ENCODE measurements at places on chromosomes 16 and 17.
A peak's percentile ranks its signal among the peaks of the same experiment; 100 is the strongest.

- DNase-seq, result peak; percentile 67
Observed at GRCh38 chr16:22386976-22387375, 12.6 kb upstream of the CDR2 start.

GRCh38 chr17:62905233-62905632, 60.8 kb upstream of the TANC2 start:
- no peak for DNase-seq

DNA sequence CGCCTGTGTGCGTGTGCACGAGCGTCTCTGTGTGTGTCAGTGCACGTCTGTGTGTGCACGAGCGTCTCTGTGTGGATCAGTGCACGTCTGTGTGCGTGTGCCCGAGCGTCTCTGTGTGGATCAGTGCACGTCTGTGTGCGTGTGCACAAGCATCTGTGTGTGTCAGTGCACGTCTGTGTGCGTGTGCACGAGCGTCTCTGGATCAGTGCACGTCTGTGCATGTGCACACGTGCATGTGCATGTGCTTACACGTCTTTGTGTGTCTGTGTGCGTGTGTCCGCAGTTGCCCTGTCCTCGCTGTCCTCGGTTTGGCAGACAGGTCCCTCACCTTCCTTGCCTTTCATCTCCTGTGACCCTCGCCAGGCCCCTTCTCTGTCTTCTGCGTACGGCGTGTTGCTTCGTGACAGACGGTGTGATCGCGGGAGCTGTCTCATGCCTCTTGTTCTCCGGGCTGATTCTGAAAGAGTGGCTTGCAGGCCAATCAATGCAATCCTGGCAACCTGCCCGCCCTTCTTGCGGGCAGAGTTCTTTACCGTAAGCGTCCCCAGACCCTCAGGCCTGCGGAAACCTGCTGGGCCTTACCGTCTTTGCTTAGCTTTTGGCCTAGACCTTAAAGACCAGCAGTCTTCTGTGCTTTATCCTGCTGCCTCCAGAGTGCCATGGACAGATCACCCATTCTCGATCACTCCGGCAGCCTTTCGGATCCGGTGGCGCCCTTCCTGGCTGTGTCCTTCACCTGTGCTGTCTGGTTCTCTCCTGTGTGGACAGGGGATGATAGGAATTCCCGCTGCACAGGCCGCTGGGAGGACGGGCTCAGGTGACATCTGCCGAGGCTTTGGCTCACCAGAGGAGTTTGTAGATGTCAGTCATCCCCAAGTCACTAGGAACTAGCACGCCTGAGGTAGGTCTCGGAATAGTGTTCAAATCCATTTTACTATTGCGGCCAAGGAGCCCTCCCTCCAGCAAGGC, 18.5 kb downstream of the MLYCD start:
- no peak for DNase-seq

GRCh38 chr17:66614469-66614868, 220.4 kb upstream of the CACNG5 start:
- DNase-seq, result no peak

DNA sequence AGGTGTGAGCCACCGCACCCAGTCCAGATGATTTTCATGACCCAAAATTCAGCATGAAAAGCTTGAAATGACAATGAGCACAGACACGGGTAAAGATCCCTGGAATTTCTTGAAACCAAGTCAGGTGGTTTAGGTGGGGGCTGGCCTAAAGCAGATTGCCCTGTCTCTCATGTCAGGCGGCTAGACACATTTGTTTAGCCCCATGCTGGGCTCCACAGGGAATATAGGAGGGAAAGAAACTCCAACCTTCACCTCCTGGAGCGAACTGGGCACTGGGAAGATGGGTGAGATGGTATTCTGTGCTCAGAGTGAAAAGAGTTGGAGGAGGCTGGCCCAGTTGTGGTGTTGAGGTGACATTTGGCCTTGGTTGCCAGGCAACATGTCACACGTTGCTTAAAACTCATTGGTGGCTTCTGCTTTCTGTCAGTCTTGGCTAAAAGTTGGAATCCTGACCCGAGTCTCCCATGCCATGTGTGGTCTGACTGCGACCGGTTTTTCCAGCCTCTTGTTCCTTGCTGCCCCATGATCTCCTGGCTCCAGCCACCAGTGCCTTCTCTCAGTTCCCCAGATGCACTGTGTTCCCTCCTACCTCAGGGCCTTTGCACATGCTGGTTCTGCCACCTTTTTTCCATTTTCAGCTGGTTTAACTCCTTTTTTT, 113.7 kb downstream of the ABCC6 start:
- DNase-seq, result no peak

GRCh38 chr16:19497176-19497575, 24.7 kb downstream of the GDE1 start:
- no peak for DNase-seq

- DNase-seq, result no peak
Observed at GRCh38 chr17:74954665-74955421, 17.7 kb downstream of the HID1 start.

DNA sequence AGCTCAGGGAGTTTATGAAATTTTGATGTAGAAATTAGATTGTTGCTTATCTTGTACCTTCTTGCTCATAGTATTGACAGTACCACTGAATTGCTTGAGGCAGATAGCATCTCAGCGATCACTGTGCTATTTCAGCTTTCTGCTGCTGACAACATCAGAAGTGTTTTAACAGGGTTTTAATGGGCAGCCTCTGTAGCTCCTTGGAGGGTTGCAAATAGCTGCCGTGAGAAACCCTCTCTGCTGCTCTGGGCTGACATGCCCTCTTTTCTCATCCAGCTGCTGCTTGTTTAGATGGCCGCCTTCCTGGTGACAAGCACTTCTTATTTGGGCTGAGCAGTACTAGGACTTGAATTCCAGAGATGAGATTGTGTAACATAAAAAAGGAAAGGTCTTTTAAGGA, 180.2 kb upstream of the TBX2 start:
- DNase-seq, result no peak

DNA sequence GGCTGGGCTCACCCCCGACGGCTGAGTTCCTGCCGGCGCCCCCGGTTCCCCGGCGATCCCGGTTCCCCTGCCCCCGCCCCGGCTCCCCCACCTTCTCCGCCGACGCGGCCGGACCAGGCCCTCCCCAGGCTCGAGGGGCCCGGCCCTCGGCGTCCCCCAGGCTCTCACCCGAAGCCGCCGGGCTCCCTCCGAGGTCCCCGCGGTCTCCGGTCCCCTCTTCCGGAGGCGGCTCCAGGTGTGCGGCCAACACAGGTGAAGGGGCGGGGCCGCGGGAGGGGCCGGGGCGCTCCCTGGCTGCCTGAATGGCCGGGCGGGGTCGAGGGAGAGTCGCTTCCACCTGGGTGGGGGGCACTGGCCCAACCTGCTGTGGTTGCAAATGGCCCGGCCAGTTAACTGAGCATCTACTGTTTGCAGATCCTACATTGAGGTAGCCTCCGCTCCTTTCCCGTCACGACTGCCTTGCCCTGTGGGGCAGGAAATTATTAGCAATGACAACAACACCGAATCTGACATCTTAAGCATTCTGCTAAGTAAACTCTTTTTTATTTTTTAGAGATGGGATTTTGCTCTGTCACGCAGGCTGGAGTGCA, at the start of gene BICDL2:
Gene BICDL2, minus strand, starts transcription at position 219 of the 590 bp plus-strand sequence. CDS start 1,448 bp downstream, outside the sequence.
- DNase-seq, result no peak

- DNase-seq, result no peak
Observed at GRCh38 chr17:70644096-70644495, 474.8 kb downstream of the KCNJ2 start.

DNA sequence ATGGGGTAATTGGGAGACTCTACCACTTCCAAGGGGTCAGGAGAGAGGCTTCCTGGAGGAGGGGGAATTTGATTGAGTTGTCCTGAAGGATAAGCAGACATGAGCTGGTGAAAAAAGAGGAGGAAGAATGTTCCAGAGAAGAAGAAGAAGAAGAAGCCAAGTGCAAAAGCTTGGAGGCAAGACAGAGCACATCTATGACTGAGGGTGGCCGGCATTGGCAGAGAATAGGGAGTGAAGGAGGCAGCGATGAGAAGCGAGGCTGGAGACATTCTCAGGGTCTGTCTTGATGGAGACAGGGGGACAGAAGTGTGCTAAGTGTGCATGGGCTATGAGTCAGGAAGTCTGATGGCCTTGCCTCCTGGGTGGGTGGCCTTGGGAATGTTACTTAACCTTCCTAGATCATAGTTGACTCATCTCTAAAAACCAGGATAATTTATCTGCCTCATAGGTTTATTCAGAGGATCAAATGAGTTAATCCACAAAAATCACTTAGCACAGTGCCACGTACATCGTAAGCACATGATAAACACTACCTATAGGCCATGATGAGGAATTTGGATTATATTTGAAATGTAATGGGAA, 171.7 kb downstream of the ABCC12 start:
- DNase-seq, result no peak

DNA sequence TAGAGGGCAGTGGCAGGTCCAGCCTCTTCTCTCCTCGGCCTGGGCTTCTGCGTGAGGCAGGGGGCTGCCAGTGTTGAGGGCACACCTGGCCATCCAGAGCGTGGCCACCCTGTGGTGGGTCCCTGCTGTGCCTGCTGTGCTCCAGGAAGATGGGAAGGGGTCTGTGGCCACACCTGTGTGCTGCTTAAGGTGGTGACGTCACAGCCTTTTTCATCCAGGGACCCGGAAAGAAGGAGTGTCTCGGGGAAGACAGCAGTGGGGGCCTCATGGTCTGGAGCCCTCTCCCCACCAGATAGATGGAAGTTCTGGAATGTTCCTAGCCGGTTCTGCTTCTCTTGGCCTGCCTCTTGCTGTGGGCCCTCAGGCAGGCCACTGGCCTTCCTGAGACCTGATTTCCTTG, 36.5 kb downstream of the ACTG1 start:
- no peak for DNase-seq

DNA sequence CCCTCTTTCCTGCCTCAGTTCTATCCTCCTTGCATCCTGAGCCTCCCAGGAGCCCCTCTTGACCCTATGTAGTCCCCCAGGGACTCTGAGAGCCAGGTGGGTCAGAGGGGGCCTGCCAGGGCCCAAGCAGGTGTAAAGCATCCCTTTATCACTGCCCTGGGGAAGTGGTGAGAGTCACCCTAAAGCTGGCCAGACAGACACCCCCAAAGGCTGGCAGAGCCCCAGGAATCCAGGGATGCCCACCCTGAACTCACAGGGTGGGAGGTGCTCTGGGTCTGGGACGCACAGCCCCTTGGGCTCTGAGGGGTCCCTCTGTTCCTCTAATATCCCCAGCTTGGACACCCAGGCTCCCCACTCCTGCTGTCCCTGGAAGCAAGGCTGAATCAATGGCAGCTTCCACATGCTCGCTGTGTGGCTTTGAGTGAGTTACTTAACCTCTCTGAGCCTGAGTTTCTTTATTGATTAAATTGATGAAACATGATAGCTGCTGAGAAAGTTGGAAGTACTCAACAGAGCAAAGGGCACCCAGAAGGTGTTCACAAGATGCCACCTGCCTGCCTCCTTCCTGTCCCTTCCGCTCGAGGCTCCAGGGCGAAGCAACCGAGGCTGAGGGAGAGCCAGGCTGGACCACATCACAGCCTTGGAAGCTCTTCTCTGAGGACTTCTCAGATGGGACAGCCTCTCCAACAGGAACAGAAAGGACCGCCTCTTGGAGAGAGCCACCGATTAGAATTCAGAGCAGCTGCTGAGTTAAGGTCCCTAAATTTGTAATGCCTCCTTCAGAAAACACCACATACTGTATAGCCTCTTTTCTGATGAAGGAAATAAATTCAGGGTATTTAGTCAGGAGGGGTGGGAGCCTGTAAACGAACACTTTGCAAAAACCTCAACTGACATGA, 67.1 kb upstream of the DOC2B start:
- DNase-seq, result no peak

- DNase-seq, result peak; percentile 56
Observed at GRCh38 chr17:48678141-48678971, 44.0 kb downstream of the PRAC1 start.

Measured in renal pelvis (tissue), 12 donors.